Fibroblast of skin of left biceps (primary cell): ENCODE measurements at places on chromosomes 12 and 14.

DNA sequence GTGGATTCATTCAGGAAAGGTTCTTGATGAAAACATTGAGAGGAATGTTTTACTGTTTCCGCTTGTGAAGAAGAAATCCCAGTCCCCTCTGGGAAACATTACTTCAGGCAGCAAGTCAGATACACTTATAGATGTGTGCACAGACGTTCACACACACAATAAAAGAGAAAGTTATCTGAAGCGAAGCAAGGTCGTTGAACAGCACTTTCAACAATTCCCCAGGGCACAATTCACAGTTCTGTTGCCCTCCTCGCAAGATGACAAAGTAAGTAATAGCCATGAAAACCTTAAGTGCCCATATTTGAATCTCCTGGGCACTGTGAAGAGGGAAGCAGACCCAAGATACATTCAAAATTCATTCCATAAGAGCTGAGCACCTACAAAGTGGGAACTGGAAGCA is 156.6 kb upstream of the CAND1 start:
- no peak for DNase-seq

- peak; percentile 8 for DNase-seq
Measured at GRCh38 chr12:32501835-32502333, 102.5 kb downstream of the FGD4 start.

DNA sequence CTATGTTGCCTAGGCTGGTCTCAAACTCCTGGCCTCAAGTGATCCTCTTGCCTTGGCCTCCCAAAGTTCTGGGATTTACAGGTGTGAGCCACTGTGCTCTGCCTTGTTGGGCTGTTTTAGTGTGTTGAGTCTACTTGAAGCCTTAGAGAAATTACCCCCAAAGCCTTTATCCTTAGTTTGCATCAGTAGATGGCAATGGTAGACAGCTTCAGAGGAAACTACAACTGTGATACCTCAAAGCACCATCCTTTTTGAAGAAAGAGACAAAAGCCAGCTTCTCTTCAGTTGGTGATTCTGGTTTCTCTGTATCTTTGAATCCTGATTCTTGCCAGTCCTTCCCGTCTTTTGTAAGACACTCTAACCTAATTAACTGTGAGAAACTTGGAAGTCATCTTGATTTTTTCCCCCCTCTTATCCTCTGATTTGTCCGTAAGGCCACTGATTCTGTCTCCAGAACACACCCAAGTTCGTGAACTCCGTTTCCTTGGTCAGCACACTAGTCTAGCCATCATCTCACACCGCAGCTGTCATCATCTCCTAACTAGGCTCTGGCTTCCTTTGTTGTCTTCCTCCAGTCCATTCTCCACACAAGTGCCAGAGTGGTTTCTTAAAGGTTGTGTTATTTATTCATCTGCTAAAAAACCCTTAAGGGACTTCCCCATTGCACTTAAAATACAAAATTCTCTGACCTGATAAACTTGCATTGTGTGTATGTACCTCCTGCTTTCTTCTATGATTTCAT is 20.2 kb downstream of the ATP2A2 start:
- DNase-seq, result no peak

DNA sequence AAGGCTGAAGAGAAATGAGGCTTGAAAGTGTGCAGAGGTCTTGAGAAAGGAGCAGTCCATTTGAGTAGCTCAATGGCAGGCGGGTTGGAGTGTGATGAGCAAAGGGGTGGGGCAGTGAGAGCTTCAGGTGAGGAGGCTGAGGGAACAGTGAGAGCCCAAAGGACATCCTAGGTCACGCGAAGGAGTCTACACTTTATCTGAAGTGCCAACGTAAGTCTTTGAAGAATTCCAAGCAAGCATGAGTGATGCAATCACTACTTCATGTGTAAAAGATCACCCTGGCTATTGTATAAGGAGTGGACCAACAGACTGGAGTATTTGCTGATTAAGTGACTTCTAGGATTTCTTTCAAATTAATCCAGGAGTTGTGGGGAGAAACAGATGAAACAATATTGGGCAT is 159.9 kb upstream of the HIF1A start:
- no peak for DNase-seq

DNA sequence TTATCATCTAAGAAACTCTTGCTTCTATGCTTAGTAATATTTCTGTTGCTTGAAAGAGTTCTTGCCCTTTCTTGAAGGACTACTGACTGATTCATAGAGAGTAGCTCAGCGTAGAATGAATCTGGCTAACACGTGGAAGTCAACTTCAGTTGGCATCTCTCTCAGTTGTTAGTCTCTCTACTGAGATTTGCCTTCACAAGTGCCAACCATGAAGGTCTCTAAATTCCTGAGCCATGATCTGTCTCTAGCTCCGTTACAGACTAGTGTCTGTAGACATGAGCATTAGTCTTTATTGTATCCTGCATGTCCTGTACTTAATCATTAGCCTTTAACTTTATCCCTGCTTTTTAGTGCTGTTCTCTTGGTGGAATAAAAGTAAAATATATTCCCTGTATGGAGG is 19.1 kb upstream of the ALX1 start:
- no peak for DNase-seq

- no peak for DNase-seq
Measured at GRCh38 chr12:88904705-88905104, 324.4 kb upstream of the KITLG start.

DNA sequence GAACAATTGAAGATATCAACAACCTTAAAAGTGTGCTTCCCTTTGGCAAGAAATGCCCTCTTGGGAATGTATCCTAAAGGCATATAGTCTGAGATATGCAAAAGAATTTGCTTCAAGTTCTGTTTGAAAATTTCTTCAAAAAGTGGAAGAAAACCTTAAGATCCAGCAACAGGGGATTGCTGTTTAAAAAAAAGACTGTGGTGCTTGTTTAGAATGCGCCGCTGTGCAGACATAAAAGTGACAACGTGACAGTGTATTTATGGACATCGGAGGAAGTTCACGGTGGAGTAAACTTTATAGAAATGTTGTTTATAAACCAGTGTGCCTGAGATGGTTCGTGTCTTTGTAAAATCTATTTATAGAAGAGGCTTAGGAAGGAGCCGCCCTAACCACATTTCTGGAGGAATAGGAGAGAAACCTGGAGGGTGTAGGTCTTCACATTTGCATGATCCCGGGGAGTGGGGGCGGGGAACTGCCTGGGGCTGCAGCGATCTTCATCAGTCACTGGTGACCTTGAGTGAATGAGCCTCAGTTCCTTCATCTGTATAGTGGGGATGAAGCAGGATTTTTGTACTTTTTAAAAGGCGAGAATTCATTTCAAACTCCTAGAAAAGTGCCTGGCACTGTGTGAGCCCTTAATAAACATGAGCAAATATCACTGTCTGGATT is 27.5 kb downstream of the ADGRD1 start:
- DNase-seq, result no peak

DNA sequence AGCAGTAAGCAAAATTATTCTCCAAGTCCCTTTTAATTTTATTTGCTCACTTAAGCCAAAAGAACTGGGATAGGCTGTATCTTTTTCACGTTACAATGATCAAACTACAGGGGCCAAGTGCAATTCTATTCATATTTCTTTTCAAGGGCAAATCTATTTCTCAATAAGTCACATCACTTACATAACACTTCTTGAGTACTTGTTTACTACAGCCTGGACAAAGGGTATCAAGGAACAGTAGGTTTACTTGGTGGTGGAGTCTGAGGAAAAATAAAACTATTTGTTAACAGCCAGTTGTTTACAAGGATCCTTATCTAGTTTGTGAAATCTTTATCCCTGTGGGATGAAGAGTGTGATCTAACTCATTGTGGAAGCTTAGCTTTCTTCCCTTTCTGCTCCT is 72.1 kb downstream of the PDE3A start:
- no peak for DNase-seq

DNA sequence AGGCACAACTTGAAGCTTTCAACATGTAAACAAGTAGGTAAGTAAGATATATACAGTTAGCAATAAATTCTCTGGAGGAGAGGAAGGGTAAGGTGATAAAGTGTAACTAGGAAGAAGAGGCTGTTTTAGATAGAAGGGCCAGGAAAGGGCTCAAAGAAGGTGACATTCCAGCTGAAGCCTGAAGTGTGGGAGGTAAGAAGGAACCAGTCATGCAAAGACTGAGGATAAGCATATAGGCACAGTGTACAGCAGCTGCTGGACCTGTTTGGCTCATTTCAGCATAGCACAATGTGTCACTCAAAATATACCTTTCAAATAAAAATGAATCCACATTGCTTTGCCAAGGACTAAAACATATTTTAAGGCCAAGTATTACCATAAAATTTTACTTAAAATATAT is 28.6 kb upstream of the ARL1 start:
- DNase-seq, result no peak

GRCh38 chr12:79143803-79144202 is 279.2 kb downstream of the SYT1 start:
- DNase-seq, result no peak
